ENCODE measurements at places on chromosomes 3 and 15.
A peak's percentile ranks its signal among the peaks of the same experiment; 100 is the strongest.

GRCh38 chr3:165775824-165776223, 61.4 kb downstream of the BCHE start:
- no peak for DNase-seq

GRCh38 chr15:100786139-100786531, 93.5 kb upstream of the ALDH1A3 start:
- DNase-seq: no peak

DNA sequence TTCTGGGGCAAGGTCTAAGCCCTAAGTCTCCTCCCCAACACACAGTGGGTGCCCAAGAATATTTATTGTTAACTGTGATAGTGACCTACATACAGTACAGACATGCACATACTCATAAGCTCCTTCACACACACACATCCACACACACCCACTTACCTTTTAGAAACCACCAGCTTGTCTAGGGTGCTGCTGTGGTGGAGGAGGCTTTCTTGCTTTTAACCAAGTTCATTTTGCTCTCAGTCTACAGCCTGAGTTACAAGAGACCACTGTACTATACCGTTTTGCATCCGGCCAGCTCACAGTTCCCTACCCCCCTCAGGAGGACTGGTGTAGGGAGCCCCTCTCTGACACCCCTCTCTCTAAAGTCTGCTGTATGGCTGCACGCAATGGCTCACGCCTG, 16.7 kb downstream of the DAPK2 start:
- no peak for DNase-seq

GRCh38 chr3:157499342-157499963, 3.8 kb downstream of the VEPH1 start:
- peak; percentile 31 for DNase-seq

DNA sequence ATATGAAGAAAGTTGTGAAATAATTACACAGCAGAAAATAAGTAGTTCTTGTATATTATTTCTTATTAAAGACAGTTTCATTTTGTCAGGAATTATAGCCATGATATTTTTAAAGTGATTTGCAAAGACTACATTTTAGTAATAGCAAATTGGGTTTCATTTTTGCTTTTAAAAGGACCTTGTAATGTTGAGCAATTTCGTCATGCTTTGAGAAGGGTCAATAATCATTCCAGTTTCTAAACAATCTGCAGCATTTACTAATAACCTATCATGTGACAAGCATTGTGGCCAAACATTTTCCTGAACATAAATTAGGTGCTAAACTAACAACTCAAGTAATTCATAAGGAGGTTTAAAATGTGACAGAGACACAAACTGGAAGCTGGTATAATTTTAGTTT, 214.4 kb upstream of the CBLB start:
- DNase-seq: no peak

GRCh38 chr3:135172191-135172869, 377.3 kb downstream of the EPHB1 start:
- DNase-seq: no peak

DNA sequence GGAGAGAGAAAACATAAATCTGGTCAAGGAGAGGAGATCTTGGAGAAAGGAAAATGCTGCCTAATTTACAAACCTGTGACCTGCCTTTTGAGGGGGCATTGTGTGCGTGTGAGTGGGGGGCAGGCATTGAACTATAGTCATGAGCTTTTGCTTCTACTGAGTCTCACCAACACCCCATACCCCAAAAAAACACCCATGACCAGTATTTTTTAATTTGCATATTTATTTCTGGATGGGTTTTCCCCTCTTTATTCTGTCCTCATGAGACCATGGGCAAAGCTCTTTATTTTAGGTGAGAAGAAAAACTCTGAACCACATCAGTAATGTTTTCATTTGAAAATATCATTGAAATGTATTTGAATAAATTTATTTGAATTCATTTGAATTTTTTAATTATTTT, 20.6 kb downstream of the CD80 start:
- DNase-seq: no peak

GRCh38 chr3:56940976-56941375, 119.5 kb upstream of the SPATA12 start:
- DNase-seq: peak; percentile 34

DNA sequence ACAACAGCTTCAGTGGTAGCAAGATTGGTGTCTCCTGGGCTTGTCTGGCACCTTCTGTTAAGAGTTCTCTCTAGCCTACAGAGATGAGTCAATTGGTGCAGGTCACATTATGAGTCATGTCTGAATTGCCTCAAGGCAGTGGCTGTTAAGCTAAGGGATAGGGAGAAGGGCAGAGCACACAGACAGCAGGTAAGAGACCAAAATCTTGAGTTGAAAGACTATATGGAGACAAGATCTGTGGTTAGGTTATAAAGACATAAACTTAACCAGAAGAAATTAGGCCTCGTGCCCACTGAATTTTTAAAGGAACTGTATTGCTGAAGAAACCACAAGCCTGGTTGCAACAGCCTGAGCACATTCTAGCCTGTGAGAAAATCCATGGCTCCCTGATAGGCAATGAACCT, 19.2 kb upstream of the KPNA1 start:
- DNase-seq: no peak

DNA sequence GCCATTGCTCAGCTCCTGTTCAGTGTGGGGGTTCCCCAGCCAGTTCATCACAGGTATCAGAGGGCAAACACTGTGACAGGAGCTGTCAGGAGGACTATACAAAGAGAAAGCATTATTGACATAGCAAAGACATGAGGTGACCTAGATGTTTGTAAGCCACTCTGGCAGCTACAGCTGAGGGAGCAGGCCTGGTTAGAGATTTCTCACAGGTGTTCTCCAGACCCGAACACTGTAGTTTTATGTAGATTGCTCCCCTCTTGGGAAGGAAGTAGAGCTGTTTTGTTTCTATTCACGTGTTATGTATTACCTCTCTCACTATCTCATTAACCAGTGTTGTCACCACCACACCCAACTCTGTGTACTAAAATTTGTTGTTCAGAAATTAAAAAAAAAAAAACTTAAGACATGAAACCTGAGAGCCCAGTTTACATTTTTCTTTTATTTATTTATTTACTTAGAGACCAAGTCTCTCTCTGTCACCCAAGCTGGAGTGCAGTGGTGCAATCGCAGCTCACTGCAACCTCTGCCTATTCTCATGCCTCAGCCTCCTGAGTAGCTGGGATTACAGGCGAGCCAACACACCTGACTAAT, 123.7 kb downstream of the RBPMS2 start:
- DNase-seq: no peak

- DNase-seq: peak; percentile 75
Measured at GRCh38 chr3:124887177-124887931, at the start of gene ITGB5. Gene ITGB5, minus strand, starts transcription at chr3:124887365. Its CDS starts 365 bp downstream, at chr3:124887000.

GRCh38 chr3:58508437-58508836, 16.5 kb downstream of the KCTD6 start:
- DNase-seq: no peak

GRCh38 chr3:6448011-6448410, 412.9 kb upstream of the GRM7 start:
- DNase-seq: no peak

- no peak for DNase-seq
Measured at GRCh38 chr15:83352119-83352518, 67.7 kb upstream of the BNC1 start.

DNA sequence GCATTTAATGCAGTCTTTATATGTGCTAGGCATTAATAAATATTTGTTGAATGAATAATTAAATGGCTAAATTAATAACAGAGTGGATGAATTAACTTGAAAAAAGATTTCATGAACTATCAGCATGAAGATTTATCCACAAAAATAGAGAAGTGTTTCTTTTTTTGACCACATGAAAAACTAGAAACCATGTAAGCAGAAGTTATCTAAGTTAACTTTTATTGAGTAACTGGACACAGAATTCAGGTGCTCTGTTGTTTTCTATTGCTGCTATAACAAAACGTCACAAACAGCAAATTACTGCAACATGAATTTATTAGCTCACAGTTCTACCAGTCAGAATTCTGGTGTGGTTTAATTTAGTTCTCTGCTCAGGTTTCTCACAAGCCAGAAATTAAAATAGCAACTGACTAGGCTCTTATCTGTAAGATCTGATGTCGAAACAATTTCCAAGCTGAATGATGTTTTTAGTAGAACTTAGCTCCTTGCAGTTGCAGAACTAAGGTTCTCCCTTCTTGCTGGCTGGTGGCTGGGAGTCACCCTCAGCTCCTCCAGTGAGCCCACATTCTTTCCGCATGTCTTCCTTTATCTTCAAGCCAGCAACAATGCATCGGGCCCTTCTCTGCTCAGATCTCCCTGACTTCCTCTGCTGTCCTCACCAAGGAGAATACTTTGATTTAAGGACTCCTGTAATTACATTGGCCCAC, 810.2 kb upstream of the ALCAM start:
- no peak for DNase-seq

GRCh38 chr3:87088430-87088992, 97.6 kb upstream of the VGLL3 start:
- DNase-seq: no peak

- DNase-seq: no peak
Measured at GRCh38 chr3:184343200-184343876, 5.9 kb downstream of the FAM131A start.

GRCh38 chr3:101248736-101249135, 71.6 kb downstream of the IMPG2 start:
- no peak for DNase-seq

GRCh38 chr3:40923143-40923542, 276.2 kb upstream of the CTNNB1 start:
- DNase-seq: no peak

DNA sequence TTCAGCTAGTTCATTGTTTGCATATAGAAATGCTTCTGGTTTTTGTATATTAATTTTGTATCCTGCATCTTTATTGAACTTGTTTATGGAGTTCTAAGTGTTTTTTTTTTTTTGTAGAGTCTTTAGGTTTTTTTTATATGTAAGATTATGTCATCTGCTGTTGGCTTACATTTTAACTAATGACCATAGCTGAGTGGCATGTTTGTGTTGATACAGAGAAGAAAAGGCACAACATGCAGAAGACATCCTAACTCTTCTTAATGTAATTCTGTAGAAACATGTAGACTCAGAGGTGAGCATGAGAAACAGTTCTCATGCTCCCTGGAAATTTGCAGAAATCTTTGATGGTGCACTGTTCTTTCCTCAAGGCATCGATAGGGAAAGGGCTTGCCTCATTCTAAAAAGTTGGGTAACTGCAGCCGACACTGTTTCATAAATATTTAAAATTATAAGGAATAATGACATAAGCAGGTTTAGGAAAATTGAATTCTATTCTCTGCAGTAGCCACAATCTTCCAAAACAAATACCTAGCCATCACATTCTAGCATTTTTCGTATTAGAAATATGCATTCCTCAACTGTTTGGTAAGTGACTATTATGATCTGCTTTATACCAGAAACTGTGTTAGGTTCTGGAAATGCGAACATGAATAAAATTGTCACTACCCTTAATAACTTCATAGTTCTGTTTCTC, 499.6 kb upstream of the KCNMB2 start:
- no peak for DNase-seq

DNA sequence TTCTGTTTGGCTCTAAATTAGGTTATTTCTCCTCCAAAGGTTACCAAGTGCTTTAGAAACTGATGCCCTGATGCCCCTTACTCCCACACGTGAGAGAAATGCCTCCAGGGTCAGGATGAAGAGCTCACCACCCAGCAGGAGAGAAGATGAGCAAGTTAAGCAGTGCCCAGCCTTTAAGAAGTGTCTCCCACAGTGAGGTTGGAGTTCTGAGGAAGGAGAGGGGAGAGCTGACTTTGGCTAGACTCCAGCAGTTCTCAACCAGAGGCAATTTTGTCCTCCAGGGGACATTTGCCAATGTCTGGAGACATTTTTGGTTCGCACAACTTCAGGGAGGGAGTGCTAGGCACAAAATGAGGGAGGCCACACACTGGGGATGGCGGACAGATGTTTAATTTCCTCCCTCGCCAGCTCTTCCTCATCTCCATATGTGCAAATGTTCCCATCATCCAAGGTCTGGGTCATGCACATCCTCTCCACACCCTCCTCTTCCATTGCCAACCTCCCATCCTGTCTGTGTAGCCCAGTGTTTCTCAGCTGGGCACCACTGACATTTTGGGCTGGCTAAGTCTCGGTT, 50.6 kb upstream of the SLC7A14 start:
- DNase-seq: no peak

- no peak for DNase-seq
Measured at GRCh38 chr3:33130144-33130543, 16.3 kb downstream of the CRTAP start.

DNA sequence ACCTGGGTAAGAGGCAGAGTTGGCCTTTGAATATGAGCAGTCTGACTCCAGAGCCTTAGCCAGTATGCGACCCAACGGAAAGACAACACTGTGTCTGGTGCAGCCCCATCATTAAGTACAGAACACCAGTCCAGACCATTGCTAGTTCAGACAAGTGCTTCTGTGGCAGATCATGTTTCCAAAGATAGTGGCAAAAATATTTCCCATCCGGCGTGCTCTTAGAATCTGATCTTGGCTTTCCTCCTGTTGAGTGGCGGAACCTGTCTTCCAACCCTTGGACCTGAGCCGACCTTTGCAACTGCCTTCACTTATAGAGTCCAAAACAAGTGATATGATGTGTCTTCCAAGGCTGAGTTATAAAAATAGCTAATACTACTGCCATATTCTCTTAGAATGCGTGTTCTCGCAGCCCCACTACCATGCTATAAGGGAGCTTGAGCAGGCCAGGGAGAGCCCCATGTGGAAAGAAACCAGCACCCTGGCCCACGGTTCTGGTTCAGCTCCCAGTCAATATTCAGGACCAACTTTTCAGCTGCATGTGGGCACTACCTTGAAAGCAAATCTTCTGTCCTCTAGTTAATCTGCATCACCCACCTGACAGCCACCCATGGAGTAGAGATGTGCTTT, 322.4 kb upstream of the SLCO3A1 start:
- DNase-seq: no peak

DNA sequence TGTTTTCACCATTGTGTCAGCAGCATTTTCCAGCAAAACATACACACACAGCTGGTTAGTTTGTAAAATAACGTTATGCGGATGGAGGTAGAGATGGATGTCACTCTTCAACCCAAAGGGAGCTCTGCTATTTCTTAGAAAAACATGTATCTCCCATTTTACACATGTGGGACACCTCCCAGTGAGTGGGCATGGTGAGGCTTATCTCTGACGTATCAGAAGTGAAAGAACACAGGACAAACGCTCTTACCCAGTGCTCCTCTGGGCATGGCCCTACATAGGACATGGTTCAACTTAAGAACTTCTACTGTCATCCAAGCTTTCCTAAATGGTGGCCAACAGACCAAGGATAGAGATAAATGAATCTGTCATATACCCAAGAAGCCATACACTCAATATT, 2.1 kb downstream of the FAM240A start:
- no peak for DNase-seq

DNA sequence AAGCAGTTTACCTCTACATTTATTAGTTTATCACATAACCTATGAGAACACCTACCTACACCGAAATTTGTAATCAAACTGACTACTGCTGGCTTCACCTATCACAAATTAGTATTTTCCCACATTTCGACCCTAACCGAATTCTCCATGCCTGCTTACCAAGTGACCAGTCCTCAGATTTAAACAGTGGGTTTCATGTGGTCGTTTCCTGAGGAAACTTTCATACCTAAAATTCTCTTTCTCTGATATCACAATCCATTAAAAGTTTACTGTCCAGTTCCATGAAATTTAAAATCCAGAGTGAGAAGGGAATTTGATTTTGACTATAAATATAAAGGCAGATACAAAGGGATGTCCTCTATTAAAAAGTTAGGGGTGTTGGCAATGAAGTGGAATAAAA, 1.9 kb downstream of the PLOD2 start:
- no peak for DNase-seq

GRCh38 chr3:25043749-25044148, 384.3 kb upstream of the RARB start:
- no peak for DNase-seq

All from D341Med (cell line).